NCI-H2081 treated with DMSO at 0.1 percent for 48 hours (cell line): ENCODE measurements at places on chromosomes 1 and 21.

DNA sequence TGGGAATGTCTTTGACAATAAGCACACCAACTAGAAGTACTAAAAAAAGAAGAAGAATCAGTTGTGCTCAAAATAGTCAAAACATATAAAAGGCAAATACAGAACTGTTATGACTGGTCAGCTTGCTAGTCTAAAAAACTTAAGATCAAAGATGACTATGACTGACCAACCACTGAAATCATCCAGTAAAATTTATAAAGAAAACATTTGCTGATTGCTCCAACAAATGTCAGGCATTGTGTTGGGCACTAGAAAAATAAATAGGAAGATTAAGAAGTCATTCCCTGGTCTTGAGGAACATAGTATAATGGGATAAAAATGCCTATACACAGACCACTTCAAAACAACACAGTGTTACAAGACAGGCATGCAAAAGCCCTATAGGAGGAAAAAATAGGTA, 9.3 kb upstream of the ANGPTL3 start:
- DNase-seq, result no peak

DNA sequence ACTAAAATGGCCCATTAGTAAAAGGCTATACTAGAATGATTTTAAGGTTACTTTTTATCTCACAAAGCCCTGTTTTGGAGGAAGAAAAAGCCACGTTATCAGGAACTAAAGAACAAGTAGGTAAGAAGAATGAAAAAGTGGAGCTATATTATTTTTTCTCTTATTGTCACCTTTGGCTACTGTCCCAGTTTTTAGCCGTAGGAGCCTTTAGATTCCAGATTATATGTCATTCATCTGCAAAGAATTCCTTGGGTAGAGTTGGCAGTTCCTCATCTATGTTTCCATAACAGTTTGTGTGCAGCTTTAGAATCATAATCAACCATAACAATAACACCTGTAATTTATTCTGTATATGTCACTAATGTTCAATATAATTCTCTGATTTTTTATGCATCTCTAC, 83.8 kb downstream of the TPR start:
- no peak for DNase-seq

GRCh38 chr1:115545791-115546733, 95.7 kb upstream of the VANGL1 start:
- no peak for DNase-seq

DNA sequence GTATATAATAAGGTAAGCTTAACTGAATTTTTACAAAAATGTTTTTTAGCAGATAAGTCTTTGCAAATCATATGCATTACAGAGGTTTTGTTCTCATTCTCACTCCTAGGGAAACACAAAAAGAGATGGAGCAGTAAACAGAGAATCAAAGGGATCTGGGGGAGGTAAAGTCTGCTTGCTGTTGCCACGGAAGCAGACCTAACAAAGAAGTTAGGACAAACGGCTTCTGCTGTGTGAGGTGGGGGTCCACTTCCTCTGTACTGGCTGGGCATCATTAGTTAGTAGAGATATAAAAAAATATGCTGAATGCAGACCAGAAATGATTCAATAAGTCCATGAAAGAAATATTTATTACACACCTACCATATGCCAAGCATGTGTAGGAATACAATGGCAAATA, 34.2 kb downstream of the GJA5 start:
- DNase-seq, result no peak

DNA sequence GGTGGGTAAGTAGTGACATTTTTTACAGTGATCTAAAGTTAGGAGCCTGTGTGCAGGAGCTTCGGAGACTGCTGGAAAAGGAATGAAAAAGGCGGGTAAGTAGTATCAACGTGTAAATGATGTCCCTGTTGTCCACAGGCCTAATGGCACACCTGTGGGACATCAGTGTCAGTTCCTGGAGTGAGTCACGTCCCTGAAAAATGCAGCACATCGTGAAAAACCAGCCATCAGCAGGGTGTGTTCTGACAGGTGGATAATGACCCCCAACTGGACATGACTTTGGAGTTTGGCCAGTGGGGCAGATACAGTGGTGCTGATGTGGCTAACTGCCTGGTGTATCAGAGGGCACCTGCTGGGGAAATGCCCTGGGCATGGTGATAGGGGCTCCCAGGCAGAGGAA, 12.0 kb upstream of the PRDM15 start:
- no peak for DNase-seq

GRCh38 chr1:228226956-228227791, 19.3 kb downstream of the OBSCN start:
- no peak for DNase-seq

GRCh38 chr1:18581420-18581880, 49.2 kb upstream of the PAX7 start:
- no peak for DNase-seq

- DNase-seq, result no peak
Measured at GRCh38 chr1:230977761-230978490, 735 bp downstream of the TTC13 start.

GRCh38 chr21:17673261-17674020, 60.7 kb upstream of the BTG3 start:
- DNase-seq, result no peak

DNA sequence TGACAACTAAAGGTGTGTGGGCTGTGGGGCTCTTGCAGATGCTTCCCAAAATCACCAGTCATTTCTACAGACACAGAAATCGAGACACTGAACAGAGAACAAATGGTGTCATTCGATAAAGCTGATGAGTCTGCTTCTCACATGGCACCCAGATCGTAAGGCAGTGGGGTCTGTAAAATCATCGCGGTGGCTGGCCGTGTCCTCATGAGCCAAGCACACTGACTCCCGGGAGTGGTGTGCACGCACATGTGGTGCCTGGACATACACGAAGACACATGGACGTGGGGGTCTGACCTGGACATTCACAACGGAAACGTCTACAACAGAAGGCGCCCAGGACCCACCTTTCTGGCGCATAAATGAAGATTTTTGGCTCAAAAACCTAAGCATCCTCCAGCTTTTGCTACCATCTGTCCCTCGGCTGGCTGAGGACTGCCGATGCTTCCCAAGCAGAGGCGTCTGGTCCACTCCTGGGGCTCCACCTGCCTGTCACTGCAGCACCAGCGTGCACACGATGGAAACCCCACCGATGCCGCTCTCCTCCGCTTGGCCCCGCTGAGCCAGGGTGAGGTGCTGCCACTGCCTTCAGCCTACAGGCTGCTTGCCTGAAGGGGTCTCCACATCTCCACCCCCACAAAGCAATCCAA, 6.8 kb downstream of the SMIM1 start:
- DNase-seq, result no peak

- no peak for DNase-seq
Measured at GRCh38 chr1:43345120-43345519, 7.5 kb downstream of the MPL start.

GRCh38 chr21:43717967-43718871, 710 bp upstream of the PDXK start:
- DNase-seq, result no peak

GRCh38 chr1:45995298-45995697, 137.1 kb downstream of the PIK3R3 start:
- DNase-seq, result no peak

DNA sequence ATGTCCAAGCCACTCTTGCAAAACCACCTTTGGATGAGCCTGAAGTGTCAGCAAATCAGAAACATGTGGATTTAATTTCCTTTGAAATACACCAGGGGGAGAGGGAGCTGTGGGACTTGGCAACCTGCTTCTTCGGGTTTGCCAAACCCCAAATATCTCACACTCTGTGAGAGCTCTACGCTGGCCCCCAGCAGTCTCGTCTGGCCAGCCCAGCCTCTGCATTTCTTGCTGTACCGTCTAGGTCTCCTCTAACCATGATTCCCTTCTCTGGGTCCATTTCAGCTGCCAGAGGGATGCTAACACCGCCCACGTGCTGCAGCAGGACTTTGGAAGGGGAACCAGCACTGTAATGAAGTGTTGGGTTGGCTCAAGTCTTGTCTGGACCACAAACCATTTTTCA, 114.6 kb downstream of the MRPS6 start:
- no peak for DNase-seq

DNA sequence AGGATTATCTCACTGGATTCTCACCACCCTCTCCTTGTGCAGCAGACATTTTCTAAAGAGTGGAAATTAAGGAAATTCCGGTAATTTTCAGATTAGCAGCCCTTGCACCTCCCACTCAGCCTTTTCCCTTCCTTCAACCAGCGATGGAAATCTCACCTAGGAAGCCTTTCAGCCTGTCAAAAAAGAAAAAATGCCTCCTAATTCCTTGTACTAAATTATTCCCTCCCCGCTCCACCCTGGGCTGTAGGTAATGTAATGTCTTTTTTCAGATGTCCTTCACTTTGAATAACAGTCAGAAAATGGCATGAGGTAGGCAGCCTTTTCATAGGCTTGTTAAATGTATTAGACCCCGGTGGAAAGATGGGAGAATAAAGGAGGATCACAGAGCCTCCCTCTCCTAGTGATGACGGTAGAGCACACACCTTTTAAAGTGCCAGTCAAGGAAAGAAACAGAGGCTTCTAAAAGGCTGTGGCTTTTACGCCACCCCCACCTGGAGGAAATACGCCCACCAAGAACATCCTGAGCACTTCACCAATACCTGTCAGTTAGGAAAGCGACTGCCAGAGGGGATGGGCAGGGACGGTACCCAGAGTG, 62.8 kb upstream of the NEK2 start:
- no peak for DNase-seq

DNA sequence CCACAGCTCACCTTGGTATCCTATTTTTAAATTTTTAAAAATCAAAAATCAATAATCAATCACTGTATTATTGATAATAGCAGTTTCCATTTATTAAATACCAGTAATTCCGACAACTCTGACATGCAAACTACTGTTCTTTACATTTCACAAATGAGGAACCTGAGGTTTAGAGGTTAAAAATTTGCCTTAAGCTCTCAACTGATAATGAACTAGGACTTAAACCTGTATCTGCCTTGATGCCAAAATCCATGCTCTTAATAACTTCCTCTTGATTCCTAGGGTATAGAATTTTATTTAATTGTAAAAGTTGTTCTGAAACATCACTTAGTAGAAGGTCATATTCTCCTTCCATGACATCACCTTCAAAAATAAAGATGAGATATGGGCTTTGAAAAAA, 5.6 kb downstream of the ARHGAP29 start:
- DNase-seq, result no peak

- no peak for DNase-seq
Measured at GRCh38 chr1:23736437-23737134, 6.7 kb upstream of the ELOA start.

DNA sequence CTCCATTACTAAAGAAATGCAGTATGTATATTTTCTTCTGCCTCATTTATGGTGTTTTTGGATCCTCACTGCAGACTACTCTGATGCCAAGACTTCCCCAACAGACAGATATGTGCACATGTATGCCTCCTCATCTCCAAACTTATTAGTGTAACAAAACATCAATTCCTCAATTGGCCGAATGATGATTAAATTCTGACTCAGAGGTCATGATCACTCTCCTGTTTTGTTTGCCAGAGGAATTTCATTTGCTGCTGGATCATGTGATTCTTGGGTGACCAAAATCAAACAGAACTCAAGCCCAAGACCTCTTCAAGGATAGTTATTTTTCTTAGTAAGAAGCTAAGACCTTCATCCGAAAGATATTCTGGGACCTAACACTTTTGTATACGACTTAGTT, 227.6 kb downstream of the LMO4 start:
- DNase-seq, result no peak

GRCh38 chr1:4076346-4076745, 176.3 kb upstream of the C1orf174 start:
- DNase-seq, result no peak

GRCh38 chr1:84096176-84096575, 47.9 kb upstream of the PRKACB start:
- no peak for DNase-seq

GRCh38 chr1:58812468-58812867, 28.6 kb upstream of the JUN start:
- no peak for DNase-seq

GRCh38 chr1:12712076-12712475, 3.8 kb upstream of the AADACL3 start:
- DNase-seq, result no peak

DNA sequence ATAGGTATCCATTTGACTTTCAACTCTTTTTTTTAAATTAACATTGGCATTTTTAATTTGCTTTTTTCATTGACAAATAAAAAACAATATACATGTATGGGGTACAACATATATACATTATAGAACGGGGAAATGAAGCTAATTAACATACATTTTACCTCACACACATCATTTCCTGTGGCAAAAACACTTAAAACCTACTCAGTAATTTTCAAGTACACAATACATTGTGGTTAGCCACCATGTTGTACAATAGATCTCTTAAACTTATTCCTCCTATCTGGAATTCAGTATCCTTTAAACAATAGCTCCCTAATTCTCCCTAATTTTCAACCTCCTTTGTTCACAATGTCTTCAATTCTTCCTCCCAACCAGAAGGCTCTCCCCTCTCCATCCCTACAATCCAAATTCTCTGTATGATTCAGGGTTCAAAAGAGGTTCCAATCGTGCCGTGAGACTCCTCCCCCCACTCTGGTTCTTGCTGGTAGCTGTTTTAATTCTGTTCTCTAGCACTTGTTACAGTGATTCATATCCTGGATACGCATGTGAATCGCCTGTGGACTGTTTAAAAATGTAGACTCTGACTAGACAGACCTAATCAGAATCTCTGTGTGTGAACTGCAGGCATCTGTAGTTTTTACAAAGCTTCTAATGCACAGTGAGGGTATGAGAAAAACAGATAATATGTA, 87.6 kb upstream of the DUSP10 start:
- no peak for DNase-seq

GRCh38 chr1:117581391-117581943, 24.4 kb upstream of the TENT5C start:
- DNase-seq, result no peak

- DNase-seq, result no peak
Measured at GRCh38 chr1:244209955-244210354, 158.9 kb downstream of the ZBTB18 start.

GRCh38 chr1:222224156-222224555, 323.7 kb downstream of the HHIPL2 start:
- no peak for DNase-seq

DNA sequence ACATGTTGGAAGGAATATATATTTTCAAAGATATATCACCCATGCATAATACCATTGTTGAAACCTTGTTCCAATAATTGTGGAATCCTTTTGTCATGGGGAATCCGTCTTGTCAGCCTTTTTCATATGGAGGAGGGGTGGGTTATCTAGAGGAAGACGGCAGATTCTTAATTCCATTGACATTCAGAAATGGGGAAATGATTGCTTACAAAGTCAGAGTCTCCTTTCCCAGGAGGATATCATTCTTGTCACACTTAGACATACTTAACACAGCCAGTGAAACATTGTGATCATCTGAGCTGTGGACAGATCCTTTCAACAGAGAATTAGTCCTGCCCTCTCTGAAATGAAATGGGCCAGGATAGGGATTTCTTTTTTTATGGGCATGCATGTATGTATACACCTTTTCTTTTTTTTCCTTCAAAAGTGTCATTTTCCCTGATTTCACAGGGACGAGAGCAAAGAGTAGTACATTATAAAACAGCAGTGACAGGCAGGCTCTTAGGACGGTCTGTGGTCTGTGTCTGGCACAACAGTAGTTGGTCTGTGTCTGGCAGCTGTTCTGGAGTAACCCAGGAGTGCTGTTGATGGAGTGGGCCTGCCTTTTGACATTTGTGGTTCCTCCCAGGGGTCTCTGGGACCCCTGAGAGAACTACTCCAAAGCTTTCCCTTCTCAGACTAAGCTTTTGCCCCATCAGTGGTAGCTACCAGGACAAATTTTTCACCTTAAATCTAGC, 50.1 kb downstream of the VPS13D start:
- no peak for DNase-seq

GRCh38 chr1:154821083-154821482, 49.0 kb downstream of the KCNN3 start:
- DNase-seq, result no peak

GRCh38 chr1:153356392-153357075, 1.1 kb upstream of the S100A9 start:
- DNase-seq, result no peak

GRCh38 chr21:25107708-25108107, 499.6 kb downstream of the MRPL39 start:
- DNase-seq, result no peak
